Hematopoietic multipotent progenitor cell treated with erythropoietin and hydrocortisone succinate and interleukin-3 and kit ligand, for 4 days (in vitro differentiated cells): ENCODE measurements at places on chromosomes 16 and 17.

- DNase-seq: no peak
Observed at GRCh38 chr16:90033387-90033786, 14.1 kb upstream of the DBNDD1 start.

GRCh38 chr17:65548269-65548969 lies 13.0 kb downstream of the AXIN2 start:
- DNase-seq: no peak

- no peak for DNase-seq
Observed at GRCh38 chr17:74445158-74445557, 13.3 kb downstream of the GPRC5C start.

DNA sequence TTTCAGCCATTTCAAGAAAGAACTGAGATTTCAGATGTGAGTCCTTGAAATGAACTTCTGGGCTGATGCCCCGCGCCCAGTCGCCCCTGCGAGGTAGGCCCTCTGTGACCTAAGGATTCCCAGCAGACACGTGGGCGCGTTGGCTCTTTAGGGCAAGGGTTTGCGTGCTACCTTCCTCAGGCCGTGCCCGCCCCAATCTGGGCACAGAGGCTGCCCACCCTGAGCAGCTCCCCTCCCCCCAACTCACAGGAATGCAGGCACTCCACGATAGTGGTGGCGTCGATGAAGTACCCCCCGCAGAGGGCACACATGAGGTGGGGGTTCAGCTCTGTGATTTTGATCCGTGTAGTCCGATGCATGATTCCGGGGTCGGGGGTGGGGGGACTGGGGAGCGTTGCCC lies 8.1 kb downstream of the PCGF2 start:
- DNase-seq: no peak

DNA sequence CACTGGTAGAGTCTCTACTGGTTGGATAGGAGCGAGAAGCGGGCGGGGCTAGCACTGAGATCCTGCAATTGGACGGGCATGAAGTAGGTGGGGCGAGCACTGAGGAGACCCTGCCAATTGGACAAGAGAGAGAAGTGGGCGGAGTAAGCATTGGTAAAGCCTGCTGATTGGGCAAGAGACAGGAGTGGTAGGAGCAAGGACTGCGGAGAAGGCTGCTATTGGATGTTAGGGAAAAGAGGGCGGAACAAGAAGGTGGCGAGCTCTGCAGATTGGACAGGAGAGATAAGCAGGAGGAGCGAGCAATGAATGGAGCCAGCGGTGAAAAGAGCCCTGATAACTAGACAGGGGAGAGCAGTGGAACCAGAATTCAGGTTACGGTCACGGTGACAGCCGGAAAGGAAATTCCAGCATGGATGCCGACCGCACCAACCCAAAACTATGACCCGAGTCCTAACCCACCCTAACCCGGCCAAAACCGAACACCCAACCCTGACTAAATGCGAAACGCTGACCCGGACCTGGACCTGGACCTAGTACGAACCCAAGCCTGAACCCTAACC lies 4.8 kb downstream of the SCGB1C2 start:
- DNase-seq: peak; percentile 49
